ENCODE measurements at places on chromosomes 1 and 21.
A peak's percentile ranks its signal among the peaks of the same experiment; 100 is the strongest.

- no peak for DNase-seq
These were observed 54.3 kb upstream of the RAB3GAP2 start for GRCh38 chr1:220326578-220326977.

- no peak for DNase-seq
These were observed 66.8 kb upstream of the RGS7 start for GRCh38 chr1:241423541-241424479.

GRCh38 chr1:231241750-231242149, 738 bp downstream of the GNPAT start:
- DNase-seq = no peak

DNA sequence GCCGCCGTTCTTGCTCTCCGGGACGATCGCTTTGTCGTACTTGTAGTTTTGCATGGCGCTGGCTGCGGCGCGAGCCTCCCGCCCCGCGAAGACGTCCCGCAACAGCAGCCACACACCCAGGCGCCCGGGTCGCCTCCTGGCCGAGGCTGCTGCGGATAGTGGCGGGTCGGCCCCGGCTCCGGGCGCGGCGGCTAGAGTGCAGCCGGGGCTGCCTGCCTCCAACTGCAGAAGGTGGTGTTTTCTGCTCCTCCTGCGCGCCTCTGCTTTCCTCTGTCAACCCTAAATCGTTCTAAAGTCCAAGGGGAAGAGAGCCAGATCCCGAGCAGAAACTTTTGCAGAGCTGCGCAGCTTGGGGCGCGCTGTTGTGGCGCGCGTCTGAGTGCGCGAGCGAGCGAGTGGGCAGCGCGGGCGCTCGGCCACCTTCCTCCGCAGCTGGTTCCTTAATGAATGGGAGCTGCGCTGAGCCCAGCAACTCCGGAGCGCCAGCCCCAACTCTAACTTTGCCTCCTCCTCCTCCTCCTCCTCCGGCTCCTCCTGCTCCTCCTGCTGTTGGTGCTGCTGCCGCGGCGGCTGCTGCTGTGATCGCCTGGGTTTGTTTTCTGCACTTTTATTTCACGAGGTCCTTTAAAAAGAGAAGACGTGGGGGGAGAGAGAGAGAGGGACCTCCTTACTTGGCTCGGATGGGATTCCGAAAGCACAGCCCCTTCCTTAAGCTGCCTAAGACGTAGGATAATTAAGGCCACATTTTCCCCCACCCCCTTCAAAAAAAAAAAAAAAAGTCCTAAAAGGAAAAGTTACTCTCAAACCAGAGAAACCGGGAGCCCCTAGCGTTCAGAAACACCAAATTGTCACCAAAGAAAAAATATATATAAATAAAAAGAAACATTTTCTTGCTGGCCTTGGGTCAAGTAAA, at the start of gene PLPP3:
Gene PLPP3 (minus strand): TSS at position 601 of the 913 bp plus-strand sequence. CDS start 547 bp downstream, at position 54.
- no peak for DNase-seq

DNA sequence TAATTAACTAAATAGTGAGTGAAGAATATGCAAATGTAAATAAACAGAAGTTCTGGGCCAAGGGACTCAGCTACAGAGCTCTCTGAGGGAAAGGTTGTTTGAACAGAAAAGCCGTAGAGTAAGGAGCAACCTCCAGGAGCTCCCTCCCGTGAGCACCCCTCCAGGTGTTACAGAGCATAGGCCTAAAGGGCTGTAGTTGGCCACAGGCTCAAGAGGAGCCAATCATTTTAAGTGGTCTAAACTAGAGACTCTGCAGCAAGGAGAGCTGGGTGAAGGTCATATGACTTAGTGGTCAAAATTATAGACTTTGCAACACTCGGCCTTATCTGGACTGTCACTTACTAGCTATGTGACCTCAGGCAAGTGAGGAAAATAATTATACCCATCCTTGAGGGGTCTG, 19.1 kb upstream of the RXRG start:
- DNase-seq = no peak

GRCh38 chr1:98005326-98006010, 84.6 kb upstream of the DPYD start:
- no peak for DNase-seq

DNA sequence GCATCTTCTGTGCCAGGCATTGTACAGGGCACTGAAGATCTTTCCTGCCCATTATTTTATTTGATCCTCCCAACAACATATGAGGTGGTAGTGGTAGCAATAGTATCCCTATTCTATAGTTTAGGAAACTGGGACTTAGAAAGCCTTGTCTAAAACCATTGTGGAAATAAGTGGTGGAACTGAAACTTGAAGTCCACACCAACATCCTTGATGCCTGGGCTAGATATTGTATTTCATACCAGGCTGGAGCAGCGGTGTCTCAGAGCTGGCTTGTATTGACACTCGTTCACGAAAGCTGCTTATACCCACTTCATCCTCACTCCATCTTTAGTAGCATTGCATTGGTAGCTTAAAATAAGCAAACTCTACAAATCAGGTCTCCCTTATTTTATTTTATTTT, 9.7 kb upstream of the CTSS start:
- no peak for DNase-seq

DNA sequence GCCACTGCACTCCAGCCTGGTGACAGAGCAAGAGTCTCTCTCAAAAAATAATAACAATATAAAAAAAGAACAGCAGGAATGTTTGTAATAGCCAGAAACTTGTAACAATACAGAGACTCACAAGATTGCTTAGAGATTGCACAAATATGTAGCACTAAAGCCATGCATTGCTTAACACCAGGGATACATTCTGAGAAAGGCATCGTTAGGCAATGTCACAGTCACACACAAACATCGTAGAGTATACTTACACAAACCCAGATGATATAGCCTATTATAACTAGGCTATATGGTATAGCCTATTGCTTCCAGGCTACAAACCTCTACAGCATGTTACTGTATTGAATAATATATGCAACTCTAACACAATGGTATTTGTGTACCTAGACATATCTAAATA, 45.3 kb downstream of the GPATCH2 start:
- DNase-seq = no peak

GRCh38 chr1:56903778-56904177, 49.2 kb downstream of the C8A start:
- DNase-seq = no peak

GRCh38 chr21:37231249-37231645, 35.9 kb downstream of the VPS26C start:
- DNase-seq = no peak

DNA sequence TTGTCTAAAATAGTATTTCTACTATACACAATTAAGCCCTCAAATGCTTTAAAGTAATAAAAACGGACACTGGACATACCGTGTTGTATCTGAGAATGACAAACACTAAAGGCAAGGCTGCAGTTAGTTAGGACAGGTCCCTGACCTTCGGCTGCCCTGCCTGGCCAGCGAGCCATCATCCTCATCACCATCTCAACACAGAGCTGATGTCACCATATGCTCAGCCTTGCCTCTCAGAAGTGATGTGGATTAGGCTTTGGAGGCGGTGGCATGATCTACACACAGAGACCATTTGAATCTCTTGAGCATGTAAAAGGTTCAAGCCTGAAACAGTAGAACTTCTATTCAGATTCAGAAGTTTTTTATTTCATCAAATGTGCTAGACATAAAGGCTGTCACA, 244.7 kb downstream of the SDCCAG8 start:
- no peak for DNase-seq

- no peak for DNase-seq
These were observed 356.6 kb upstream of the USP24 start for GRCh38 chr1:55571767-55572166.

DNA sequence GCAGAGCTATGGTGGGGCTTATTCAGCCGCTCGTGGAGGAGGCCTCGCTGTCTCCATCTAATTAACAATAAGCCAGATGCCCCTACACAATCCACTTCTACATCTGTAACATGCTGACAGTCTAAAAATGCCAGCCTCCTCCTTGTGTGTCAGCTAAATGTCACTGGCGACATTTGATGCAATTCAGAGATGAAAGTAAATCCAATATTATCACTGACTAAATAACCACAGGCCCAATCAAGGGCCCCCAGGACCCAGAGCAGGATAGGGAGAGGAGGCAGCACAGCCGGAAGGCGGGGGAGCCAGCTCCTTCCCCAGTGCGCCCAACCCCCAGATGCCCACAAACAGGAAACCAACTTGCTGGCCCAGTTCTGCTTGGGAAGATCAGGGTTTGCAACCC, 76.6 kb downstream of the DMRTA2 start:
- DNase-seq = no peak

- no peak for DNase-seq
These were observed 159.9 kb downstream of the ZBTB18 start for GRCh38 chr1:244210884-244211558.

DNA sequence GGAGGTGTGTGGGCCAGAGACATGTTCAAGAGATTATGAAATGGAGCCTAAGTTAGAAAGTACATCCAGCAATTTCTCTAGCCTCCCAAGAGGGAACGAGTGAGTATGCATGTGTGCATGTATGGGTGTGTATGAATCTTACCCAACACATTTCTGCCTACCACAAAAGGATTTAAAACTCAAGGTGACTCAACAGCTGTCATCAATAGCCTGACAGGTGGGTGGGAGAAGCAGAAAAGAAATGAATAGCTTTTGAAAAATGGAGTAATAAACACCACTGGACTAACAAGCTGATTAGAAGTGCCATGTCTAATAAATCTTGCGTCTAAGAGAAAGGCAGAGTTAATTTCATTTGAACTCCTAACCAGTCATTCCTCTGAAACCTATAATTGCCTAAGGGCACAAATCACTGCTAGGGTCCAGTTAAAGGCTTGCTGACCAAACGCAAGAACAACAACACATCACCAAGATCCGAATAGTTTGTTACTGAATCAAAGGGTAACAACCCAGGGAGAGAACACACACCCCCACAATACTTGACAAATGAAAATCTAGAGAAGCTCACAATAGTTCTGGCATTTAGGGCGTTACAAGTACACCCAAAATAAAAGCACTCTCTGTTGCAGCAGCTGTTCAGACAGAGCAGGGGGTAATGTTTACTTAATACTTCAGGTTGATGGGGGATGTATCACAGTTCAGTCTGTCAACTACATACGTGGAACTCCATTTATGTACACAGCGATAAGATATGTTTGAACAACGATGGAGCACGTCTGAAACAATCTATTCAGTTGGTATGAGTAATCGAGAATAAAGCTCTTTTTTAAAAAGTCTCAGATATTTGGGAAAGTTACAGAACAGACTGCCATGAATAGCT, 1.4 kb downstream of the KIAA0319L start:
- DNase-seq = no peak

- peak; percentile 18 for DNase-seq
These were observed 22.8 kb upstream of the CDK18 start for GRCh38 chr1:205481629-205482151.

GRCh38 chr1:85359874-85360721, 83.7 kb upstream of the BCL10 start:
- DNase-seq = no peak

- DNase-seq = no peak
These were observed 14.9 kb downstream of the SELL start for GRCh38 chr1:169696273-169697100.

DNA sequence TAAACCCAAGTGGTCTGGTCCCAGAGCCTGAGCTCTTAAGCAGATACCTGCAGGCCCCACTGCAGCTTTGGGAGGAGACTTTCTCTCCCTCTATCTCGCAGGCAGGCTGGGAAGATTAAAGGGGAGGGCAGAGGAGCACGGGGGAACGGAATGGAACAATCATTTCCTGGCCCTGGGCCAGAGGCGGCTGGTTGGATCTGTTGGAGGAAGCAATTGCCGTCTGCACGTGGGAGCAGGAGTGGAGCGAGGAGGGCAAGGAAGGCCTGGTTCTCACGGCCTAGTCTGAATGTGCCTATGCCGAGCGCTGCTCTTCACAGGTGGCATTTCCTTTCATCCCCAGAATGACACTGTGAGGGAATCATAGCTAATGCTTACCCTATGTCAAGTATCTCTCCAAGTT, 23.7 kb downstream of the NKAIN1 start:
- no peak for DNase-seq

DNA sequence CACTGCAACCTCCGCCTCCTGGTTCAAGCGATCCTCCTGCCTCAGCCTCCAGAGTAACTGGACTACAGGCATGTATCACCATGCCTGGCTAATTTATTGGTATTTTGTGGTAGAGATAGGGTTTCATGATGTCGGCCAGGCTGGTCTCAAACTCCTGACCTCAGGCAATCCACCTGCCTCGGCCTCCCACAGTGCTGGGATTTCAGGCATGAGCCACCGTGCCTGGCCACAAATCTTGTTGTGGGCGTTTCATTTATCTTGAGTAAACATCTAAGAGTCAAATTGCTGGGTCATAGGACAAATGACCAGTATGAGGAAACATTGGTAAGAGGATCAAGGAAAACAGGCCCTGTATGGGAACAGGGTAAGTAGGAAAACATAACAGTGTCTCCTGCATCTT, 17.9 kb downstream of the TMEM200B start:
- DNase-seq = no peak

DNA sequence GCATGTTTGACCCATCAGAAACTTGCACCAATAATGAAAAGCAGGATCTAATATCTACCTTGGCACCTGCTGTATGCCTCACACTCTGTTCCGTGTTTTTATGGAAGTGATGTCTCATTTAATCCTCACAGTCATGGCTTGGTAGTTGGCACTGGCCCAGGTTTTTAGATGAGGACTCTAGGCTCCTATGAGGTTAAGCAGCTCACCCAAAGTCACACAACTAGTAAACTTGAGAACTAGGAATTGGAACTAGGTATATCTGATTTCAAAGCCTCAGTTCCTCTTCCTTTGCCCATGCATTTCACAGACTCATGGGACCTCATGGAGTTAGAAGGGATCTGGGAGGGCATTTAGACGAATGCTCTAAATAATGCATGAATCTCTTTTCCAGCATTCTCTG, 21.3 kb upstream of the TARBP1 start:
- DNase-seq = no peak

- DNase-seq = peak; percentile 89
These were observed 56.6 kb upstream of the RPL11 start for GRCh38 chr1:23634840-23635651.

DNA sequence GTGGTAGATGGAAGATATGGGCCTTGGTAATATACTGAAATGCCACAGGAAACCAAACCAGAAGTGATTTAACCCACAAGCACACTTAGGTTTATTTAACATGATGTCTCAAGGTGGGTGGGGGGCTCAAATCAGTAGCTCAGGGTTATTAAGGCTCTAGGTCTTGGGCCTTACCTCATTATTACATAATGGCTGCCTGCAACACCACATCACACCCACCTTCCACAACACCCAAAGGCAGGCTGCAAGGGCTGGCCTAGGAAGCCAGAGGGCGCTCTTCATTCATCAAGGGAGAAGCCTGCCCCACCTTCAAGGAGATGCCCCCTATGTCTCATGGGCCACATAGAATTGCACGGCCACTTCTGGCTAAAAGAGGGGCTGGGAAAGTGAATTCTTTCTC, 6.0 kb downstream of the TFF1 start:
- DNase-seq = peak; percentile 5
